ENCODE measurements at places on chromosomes 5 and 9.

DNA sequence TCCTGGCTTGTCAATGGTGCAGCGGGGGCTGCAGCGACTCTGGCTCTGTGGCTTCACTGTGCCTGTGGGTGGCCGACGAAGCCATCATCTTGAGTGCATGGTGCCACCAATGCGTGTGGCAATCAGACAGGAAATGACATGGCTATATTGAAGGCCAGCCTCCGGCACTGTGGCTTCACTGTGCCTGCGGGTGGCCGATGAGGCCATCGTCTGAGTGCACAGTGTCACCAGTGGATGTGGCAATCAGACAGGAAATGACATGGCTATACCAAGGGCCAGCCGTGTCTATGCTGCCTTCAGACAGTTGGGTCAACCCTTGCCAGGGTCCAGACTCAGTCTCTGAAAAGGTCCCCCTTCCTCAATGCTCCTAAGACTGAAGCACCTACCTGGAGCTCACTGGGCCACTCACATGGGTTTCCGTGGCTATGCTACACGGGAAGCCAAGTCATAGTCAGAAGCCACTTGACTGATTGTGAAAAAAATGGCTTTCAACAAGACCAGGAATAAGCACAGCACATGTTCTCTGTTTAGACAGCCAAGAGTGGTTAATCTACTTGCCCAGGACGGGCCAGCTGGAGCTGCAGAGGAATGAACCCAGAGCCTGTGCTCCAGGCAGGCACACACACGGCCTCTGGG lies 67.5 kb upstream of the S1PR3 start:
- DNase-seq, result no peak

DNA sequence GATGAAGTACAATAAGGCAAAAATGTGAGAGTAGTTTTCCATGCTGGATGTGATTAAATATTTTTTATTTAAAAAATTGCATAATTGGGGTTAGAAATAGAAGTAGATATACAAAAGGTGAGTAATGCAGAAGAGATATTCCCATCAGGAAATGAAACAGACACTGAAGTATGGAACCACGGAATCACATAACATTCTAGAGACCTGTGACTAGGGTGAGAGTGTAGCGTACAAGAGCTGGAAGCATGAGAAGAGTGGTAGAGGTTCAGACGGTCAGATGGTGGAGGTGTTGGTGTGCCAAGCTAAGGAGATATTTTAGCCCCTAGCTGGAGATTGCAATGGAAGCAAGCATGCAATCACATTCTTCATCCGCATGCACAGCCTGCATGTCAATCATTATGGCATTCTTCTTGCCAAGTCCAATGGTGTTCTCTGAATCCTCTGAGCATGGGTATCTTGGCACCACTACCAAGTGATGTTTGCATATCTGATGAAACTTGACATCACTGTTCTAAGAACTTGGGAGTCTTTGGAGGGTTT lies 587.8 kb downstream of the PSAT1 start:
- DNase-seq, result no peak

- peak; percentile 6 for DNase-seq
These were observed 690.2 kb downstream of the NR2F1-AS1 start for GRCh38 chr5:92890841-92891244.

- no peak for DNase-seq
These were observed 288.6 kb upstream of the DAB2 start for GRCh38 chr5:39713250-39713916.

GRCh38 chr5:80905405-80905804 lies 54.8 kb upstream of the RASGRF2 start:
- DNase-seq, result no peak

DNA sequence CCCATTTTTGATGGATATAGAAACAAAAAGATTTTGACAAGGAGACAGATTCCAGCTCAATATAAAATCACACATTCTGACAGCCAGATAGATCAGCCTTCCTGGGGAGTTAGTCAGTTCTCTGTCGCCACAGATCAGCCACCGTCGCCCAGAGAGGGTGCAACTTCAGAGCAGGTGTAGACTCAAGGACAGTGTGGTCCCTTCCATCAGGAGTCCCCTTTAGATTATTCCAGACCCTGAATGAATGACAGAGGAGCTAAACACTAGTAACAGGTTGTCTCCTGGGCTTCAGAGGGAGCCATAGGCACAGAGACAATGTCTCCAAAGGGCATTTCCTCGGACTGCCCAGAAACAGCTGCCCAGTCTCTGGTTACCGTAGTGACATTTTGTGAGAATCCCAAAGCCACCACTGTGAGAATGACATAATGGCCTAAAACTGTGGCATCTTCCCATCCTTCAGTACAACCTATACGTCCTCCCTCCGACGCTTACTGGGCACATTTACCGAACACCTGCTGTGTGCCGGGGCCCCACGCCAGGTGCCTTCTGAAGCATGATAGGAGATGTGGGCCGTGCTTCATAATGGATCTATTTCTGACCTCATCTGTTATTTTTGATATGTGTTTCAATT lies 47.4 kb upstream of the SLC2A8 start:
- DNase-seq, result no peak

DNA sequence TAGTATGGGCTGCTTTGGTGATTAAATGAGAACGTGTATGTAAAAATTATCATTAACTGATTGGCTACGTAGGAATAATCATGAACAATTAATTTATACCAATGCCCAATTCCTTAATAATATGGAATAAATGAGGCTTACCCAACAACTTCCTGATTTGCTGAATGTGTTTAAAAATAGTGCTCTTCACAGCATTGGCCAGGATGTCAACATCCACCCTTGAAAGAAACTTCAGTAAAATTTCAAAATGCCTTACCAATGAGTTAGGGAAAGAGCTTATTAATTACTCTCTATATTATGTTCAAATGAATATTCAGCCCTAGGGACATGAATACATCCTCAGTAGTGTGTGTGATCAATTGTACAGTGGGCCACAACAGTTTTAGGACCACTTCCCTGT lies 401.4 kb downstream of the PSAT1 start:
- no peak for DNase-seq

DNA sequence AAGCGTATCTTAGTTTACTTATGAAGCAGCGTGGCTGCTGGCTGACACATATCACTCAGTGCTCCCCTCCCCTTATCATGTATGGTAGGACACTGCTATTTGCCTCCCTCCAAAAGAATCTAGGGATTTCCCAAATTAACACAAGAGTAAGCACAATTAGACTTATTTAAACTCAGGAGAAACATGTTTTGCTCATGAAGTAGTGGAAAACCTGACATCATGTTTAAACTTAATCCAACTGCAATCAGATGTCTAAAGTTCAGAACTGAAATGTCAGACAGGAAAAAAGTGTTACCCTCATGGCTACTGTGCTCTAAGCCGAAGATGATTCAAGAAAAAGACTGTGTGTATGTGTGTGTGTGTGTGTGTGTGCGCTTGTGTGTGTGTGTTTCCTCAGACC lies 324.1 kb upstream of the TNC start:
- no peak for DNase-seq

- DNase-seq, result no peak
These were observed 62.7 kb upstream of the RXRA start for GRCh38 chr9:134263596-134263995.

DNA sequence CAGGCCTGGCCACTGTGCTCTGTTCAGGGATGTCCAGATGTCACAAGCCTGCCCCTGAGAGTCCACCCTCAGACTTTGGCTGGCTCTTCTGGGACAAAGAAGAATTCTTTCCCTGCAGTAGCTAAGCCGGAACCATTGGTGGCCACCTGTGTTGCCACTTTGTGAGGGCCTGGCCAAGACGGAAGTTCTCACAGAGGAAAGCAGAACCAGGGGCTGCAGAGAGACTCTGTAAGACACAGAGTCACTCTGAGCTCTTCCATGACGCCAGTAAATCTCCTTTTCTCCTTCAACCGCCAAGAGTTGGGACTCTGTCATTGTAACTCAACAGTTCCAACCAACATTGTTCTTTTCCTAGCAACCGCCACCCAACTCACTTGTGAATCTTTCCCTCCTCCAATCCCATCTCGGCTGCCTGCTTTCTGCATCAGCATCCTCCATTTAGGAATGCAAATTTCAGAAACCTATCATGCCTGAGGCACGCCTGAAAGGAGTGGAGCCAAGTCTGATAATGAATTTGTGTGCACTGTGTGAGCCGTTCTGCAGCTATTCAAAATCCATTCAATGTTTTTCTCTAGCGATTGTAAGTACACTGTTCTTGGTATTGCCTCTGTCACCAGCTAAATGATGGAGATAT lies 37.8 kb upstream of the ATP6V1G1 start:
- no peak for DNase-seq

- DNase-seq, result no peak
These were observed 6.0 kb upstream of the ESM1 start for GRCh38 chr5:54991416-54991815.
